ENCODE measurements at places on chromosomes 4 and X.

- DNase-seq = no peak
Observed at GRCh38 chrX:100871594-100872560, 2.3 kb downstream of the NOX1 start.

- DNase-seq = no peak
Observed at GRCh38 chr4:88077911-88078524, 70.6 kb downstream of the PKD2 start.

- no peak for DNase-seq
Observed at GRCh38 chr4:127634181-127634580, 1.4 kb downstream of the INTU start.

DNA sequence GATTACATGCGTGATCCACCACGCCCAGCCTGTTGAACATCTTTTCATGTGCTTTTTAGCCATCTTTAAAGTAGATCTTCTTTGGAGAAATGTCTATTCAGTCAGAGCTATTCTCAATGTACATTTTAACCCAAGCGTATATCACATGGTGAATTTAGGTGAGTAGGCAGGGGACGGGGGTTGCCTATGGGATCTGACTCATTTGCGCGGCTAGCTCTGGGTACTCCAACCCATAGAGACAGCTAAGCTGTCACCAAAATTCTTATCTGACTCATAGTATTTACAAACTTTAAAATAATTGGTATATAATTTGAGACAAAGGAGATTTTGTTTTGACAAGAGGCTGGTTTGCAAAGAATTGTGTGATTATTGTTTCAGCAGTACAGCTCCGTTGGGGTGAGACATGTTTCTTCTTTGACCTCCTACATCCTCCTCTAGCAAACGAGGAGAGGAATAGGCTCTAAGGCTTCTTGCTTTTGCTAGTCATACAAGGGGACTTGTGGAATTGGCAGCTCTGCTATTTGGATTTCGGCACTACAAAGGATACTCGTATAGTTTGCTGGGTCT is 12.0 kb downstream of the NSDHL start:
- no peak for DNase-seq

- DNase-seq = no peak
Observed at GRCh38 chr4:8600686-8601085, 8.1 kb downstream of the CPZ start.

DNA sequence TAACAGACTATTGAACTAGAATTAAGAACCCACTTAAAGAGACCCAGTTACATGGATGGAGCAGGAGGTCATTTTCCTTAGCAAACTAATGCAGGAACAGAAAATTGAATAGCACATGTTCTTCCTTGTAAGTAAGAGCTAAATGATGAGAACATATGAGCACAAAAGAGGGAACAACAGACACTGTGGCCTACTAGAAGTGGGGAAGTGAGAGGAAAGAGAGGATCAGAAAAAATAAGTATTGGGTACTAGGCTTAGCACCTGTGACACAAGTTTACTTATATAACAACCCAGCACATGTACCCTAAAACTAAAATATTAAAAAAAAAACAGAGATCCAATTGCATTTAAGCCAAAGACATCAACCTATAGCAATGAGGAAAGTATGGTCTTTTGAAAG is 26.2 kb downstream of the ARAP2 start:
- DNase-seq = no peak

- DNase-seq = no peak
Observed at GRCh38 chrX:19882066-19882775, 5.2 kb downstream of the SH3KBP1 start.

DNA sequence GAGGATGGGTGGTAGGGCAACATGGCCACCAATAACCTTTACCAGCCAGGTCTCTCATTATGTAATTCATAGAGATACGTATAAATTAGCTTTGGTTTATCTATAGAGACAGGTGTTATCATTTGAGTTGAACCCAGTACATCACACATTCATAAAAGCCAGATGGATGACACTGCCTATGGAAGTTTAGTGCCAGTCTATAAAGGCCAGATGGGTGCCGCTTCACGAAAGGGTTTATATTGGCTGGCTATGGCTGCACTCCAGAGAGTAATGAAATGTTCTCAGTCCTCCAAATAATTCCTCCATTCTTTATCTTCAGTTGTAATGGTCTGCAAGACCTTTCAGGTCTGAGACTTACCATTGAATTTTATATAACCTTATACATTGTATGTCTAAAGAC is 331.9 kb upstream of the NR3C2 start:
- DNase-seq = no peak

- DNase-seq = no peak
Observed at GRCh38 chrX:152601848-152602616, 35.7 kb upstream of the GABRQ start.

DNA sequence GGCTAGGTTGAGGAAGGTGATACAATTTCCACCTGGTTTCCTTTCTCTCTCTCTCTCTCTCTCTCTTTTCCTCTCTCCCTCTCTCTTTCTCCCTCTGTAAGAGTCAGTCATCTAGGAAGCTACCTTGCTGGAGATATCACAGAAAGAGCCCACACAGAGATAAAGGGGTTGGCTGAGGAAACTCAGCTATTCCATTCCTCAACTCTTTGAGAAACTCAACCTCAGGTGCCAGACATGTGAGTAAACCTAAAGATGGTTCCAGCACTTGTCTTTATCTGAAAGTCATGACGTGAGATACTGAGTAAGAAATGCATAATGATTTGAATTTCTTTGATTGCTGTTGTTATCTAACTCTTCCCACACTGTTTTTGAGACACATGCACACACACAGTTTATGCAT is 564.0 kb downstream of the SPOCK3 start:
- no peak for DNase-seq

DNA sequence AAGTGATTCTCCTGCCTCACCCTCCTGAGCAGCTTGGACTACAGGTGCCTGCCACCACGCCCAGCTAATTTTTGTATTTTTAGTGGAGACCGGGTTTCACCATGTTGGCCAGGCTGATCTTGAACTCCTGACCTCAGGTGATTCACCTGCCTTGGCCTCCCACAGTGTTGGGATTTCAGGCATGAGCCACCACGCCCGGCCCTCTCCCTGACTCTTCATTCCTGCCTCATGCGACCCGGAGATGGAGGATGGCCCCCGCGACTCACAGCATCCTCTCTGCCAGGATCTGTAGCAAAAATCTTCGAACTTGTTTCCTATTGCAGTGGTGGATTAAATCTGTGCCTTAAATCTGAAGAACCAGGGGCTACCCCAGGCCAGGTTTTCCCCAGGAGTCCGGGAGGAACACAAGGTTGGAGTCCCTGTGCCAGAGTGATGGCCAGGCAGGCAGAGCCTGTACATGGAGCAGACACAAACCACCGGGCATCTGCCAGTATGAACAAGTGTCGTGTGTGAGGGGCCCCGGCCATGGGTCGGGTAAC is 11.5 kb downstream of the CPLX1 start:
- no peak for DNase-seq

DNA sequence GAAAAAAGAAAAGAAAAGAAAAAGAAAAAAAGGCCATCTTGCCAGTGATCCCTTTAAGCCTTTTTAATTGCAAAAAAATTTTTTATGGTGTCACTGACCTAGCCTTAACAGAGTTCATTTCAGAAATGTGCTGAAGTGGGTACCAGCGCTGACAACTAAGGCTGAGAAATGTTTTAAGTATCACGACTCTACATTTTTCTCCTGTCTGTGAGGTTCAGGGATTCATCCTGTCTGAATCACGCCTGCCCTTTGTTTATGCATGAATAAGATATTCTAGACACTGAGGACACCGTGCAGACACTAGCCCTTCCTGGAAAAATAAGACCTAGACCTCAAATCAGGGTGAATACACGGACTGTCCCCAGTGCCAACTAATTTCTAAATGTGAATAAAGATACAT is 154.4 kb upstream of the NOCT start:
- DNase-seq = no peak

GRCh38 chr4:75985116-75985515 is 5.6 kb downstream of the SDAD1 start:
- no peak for DNase-seq

DNA sequence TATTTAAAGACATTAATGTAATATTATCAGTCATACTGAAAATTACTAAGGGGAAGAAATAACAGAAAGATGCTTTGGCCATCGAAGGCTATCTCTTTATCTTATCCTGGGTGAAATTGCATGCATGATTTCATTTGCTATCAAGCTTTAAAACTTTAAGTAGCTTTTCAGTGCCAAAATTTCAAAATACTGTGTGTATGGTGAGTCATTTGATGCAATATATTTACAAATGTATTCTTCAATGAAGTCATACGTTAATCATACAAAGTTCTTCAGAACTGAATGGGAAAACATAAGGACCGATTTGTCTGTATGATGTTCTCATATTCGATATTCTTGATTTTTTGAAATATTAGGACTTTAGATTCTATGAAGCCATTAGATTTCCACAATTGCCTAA is 1295.8 kb upstream of the AGA start:
- DNase-seq = no peak

GRCh38 chr4:100985576-100985975 is 361.8 kb downstream of the PPP3CA start:
- no peak for DNase-seq

DNA sequence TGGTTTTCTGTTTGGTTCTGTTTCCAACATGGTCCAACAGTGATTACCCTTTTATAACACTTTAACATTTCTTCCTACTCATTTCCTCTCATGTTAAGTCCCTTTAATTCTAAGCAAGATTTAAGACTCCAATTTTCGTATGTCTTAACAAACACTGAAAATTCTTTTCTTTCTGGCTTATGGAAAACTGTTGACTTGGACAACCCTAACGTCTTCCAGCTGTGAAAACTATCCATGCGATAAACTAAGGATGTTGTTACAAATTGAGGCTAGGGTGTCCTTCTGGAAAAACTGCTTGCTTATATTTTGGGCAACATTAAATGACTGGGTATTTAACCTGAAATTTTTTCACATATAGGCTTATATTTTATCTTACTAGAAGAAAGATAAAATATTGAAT is 33.9 kb upstream of the RTL3 start:
- DNase-seq = no peak

DNA sequence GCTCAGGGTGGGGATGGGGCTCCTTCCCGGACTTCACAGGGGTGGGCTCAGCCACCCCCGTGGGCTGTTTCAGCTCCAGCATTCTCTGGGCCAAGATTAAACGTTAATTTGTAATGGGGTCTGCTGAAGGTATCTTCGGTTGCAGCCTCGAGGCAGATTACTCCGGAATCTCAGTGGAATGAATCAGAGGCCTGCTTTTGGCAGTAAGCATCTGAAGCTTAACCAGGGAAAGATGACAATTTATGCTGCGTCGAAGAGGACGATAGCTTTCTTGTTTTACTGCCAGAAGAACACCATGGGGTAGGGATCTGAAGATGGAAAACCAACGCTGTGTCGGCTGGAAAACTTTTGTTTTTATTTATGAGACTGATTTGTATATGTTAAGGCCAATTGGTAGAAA is 129.2 kb upstream of the MSX1 start:
- no peak for DNase-seq

DNA sequence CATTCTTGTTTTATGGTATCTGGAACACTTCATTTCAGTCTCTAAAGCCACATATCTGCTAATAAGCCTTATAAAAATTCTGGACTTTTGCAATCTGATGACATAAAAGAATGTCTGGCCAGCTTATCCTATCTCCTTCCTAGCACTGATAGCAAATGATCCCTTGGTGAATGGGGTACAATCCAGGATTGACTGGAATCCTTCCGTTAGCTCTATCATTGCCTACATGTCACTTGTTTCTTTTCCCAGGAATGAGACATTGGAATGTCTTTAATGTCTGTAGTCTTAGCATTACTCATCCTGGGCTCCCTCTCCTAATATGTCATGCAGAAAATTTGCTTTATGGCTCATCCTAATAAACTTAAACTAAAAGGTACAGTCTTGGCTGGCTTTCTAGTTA is 14.8 kb upstream of the PABPC4L start:
- no peak for DNase-seq

DNA sequence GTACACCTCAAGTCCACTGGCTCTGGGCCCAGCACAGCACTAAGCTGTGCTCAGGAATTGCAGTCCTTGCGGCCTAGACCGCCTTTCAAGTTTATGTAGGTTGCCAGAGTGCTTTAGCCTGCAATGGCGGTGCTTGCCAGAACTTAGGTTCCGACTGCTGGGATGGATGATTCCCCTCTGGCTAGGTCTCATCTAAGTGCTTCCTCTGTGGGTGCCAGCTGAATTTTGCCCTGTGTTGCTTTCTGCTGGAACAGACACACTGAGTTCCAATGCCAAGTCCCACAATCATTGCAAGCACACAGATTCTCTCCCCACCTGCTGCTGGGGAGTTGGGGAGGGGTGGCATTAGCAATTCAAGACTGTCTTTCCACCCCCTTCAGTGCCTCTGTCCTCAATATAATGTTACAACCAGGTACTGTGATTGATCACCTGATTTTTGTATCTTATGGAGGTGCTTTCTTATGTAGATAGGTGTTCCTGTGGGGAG is 129.5 kb downstream of the GRID2 start:
- no peak for DNase-seq

DNA sequence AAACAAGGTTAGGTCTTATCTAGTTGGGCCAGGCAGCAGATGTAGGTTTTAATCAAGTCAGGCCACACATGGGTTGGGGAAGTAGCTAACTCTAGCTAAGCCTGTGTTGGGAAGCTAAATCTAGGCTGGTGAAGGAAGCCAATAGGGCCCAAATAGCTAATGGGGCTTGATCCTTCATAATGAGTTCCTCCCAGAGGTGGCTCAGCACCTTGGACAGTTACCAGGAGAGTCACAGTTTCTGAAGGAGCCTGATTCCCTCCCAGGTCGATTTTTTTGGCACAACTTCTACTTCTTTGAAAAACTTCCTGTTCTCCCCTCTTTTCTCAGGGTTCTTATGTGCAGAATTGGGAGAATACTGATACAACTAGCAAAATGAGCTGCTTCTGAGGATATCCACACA is 242.5 kb upstream of the PRPS2 start:
- DNase-seq = no peak

DNA sequence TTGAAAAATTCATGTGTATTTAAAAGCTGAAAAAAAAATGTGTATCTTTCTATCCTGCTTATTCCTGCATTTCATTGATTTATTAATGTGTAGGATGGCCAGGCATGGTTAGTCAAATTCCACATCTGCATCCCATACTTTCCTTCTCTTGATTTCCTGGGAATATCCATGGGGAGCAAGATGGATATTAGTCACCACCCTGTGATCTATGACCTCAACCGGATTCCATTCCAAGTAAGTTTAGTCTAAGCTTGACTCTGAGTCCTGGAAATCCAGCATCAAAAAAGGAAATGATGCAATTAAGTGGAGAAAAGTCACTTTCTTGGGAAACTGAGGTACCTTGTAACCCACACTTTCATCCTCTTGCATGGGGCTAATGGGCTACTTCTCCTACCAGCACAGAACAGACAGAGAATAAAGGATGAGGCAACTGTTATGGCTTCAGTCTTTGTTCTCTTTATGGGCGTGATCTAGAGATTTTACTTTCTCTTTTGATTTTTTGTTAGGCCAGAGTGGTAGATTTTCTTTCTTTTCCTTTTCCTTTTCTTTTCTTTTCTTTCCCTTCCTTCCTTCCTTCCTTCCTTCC is 17.1 kb upstream of the BEX4 start:
- no peak for DNase-seq

DNA sequence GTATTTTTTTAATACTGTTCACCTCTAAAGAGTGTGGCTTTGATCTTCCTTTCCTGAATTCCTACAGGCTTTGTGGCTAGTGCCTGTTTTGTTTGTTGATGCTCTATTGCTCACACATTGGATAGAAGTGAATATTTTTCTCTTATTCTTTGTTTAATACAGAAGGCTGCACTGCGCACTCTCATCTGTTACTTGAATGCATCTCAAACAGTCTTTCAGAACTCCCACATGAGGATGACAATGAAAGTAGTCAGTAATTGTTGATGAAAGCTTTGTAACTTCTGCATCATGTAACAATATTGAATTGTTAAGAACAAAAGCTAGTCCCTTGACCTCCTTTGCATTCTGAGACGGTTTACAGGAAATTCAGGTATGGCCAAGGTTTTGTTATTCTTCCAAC is 29.1 kb upstream of the GALNT7 start:
- DNase-seq = no peak
